ENCODE measurements at places on chromosomes 7 and 10.

DNA sequence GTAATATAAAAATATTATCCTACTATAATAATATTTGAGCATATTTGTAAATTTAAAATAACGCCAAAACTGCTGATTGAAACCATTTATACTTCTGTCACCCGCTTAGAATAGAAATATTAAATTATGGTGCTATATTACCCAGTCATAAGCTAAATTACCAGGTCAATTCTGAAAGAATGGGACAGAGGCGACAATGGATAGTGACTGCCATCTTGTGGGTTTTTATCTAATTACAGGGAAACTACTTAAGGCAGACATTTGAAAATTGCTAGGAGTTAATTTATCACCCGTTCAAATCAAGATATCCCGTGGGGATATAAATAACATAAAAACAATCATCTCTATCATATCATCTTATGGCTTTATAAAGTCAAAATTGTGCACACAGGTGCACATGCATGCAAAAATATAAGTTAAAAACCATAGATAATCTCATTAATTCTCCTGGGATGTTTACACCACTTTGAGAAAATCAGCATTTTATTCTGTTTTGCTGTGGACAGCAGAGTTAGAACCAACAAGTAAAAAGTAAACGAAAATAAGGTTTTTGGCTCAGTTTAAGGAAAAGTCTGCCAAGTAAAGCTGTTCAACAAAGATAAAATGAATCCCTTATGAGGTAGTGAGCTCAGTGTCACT, 41.3 kb upstream of the HPSE2 start:
- DNase-seq, result no peak

GRCh38 chr7:142668495-142668894, 80.8 kb upstream of the PRSS1 start:
- no peak for DNase-seq

DNA sequence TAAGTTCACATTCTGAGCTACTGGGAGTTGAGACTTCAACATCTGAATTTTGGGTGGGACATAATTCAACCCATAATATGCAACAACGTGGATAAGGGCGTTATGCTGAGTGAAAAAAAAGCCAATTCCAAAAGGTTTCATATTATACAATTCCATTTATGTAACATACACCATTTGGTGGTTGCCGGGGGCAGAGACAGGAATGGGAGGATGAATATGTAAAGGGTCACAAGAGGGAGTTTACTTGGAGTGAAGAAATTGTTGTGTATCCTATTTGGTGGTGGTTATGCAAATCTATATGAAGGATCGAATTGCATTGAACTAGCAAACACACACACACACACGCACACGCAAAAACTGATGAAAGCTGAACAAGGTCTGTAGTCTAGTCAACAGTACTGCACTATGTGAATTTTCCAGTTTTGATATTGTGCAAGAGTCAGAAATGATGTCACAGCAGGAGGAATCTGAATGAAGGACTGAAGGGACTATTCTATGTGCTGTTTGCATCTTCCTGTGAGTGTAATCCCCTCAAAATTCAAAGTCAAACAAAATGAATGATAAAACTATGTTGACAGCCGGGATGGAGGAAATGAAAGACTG, 249.2 kb upstream of the HABP2 start:
- no peak for DNase-seq

DNA sequence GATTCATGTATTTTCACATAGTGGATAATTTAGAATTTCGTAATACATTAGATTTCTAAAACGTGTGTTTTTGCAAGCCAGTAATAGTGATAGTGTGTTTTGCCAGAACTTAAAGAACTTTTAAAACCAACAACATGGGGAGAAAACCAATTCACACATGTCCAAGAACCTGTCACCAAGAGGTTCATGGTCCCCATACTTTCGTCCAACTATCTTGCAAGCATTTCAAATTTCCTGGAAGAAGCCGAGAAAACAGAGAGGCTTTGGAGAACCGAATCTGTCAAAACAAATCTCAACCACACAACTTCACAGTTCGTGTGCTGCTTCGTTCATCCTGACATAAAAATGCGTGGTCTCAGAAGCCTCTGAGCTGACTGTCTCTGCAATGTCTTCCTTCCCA, 31.9 kb downstream of the GFRA1 start:
- no peak for DNase-seq

GRCh38 chr10:64682043-64682442, 1160.8 kb downstream of the REEP3 start:
- DNase-seq, result no peak

DNA sequence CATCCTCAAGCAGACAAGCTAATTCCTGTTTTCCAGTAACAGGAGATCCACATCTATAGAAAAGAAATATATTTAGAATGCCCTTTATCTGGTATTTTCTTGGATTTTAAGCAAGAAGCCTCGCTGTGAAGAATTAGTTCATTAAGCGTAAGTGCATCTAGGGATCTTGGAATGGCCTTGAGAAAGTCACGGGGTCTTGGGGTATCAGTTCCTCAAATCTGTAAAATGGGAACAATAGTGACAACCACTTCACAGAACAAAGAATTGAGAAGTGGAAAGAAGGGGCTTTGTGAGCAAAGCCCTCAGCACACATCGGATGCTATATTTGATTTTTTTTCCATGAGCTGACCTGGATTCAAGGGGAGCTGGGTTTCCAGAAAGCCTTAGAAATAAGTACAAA, 32.3 kb upstream of the WDFY4 start:
- no peak for DNase-seq

DNA sequence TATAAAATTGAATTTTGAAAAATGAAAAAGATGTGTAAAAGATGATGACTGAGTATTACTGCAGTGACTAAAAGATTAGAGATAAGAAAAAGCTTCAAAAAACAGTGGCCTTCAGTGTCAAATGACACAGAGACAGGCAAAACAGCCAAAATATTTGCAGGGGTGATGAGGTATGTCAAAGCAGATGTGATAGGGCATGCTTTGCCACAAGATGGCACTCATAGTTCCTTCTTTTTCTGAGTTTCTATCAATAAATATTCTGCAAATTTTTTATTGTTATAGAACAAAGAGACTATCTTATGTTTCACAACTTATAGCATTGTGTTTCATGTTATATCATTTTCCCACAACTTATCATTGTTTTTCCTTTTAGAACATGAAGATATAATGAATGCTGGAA, 344.1 kb upstream of the HPS1 start:
- no peak for DNase-seq

DNA sequence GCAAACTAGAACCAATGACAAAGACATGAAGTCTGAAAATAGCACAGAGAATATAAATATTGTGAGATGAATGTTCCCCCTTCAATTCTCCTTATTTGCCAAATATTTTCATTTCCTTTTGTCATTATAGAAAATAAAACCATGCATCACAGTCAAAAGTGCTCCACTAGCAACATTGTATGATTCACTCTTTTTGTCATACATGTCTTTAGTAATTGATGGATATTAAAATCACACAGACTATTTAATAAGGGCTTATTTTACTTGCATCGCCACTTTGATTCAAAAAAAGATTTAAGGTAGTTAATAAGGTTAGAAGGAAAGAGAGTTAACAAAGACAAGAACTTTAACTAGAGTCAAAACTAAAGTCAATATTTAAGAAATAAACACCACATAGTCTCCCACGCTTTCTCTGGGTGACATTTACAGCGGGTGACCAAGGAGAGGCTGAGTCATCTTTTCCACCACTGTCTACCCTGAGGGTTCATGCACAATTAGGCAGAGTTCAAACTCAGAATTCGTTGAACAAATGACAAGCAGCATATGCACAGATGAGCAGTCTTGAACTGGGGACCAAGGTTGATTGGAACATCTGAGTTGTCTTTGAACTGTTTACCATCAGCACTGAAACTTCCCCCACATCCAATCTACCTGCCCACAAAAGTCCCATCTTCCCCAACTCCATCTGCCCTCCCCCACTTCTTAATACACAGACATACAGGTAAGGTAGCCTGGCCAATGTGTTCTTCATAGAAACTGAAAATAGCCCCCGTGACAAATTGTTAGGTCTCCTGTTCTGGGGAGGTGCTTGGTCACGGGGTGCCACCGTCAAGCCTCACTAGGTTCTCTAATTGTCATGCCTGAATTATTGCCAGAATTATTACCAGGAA, 42.5 kb downstream of the C7orf25 start:
- no peak for DNase-seq

- no peak for DNase-seq
Measured at GRCh38 chr10:111856631-111857030, 326.9 kb downstream of the GPAM start.
